ENCODE measurements at places on chromosomes 13 and 19.
A peak's percentile ranks its signal among the peaks of the same experiment; 100 is the strongest.

- DNase-seq = peak; percentile 57
Observed at GRCh38 chr13:44273991-44274770, 99.4 kb upstream of the SERP2 start.

GRCh38 chr13:87925006-87925405, 253.8 kb downstream of the SLITRK5 start:
- no peak for DNase-seq

DNA sequence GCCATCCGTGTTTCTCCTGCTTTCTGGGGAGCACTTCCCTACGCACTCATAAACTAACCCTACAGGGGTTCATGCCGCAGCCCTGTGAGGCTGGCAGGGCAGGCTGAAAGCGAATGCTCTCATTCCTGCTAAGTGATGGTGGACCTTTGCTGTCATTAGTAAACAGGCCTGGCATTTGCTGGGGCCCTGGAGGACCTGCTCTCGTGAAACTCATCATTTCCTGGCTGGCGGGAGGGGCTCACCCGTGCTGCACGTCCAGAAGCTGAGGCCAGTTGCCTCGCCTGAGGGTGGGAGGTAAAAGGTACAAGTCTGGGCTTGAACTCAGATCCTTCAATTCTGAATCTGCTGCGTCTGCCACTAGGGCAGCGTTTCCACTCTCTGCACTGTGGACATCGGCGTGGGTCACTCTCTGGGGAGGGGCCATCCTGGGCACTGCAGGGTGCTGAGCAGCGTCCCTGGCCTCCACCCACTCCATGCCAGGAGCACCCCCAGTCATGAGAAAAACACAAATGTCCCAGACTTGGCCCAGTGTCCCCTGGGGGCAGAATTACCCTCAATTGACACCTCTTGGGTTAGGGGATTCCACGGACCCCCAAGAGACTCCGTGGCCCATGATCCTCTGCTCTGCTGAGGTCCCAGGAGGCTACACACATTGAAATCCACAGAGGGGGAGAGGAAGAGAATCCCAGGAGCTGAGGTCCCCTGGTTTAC, 7.0 kb downstream of the MOB3A start:
- no peak for DNase-seq

- DNase-seq = no peak
Observed at GRCh38 chr19:38664503-38665211, 17.2 kb downstream of the ACTN4 start.

DNA sequence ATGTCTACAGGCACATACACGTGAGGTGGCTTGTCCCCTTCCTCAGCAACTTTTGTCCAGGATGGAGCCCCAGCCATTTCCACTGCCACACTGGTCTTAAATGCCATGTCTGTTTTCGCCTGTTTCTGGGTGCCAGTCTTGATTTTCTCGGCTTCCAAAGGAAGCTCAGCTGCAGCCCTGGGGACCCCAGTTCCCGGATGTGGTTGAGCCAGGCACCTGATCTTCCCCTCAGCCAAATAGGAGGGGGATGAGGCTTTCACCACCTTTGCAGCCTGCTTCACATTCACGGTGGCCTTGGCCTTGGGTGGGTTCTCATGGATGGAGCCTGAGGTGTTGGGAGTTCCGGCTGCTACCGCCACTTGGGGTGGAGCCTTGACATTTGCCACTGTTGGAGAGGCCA, 8.7 kb downstream of the IQCN start:
- DNase-seq = no peak

Measured in activated CD4-positive, alpha-beta T cell treated with anti-CD3 and anti-CD28 coated beads, Interleukin-2, amount 10 ng/mL, durations not matched to agents 7 days and 5 days (primary cell).